A549 treated with Hydrocortisone at 1 μM for 4 hours (cell line): ENCODE measurements at places on chromosomes 12 and 14. TPM values are rescaled to one million over a fixed set of nuclear protein-coding genes. Genes with fewer than 3 reads are reported as not detected.

SLC5A8 gene
- not detected in 5 replicates for total RNA-seq

PIWIL1 gene
- not detected in 5 replicates for total RNA-seq

SMCO2 gene
- 0.25 TPM in 1 of 5 replicates, not detected in the others for total RNA-seq

CMTM5 gene
- total RNA-seq: not detected in 5 replicates

EML5 gene
- total RNA-seq: 0.28 to 0.63 TPM (median 0.40 TPM) in 5 replicates

TRHDE gene
- total RNA-seq: 0.01 to 0.18 TPM (median 0.07 TPM) in 5 replicates
